Stimulated activated CD4-positive, alpha-beta T cell treated with anti-CD3 and anti-CD28 coated beads, Interleukin-4, amount 100 ng/mL, for 48 hours (primary cell): ENCODE measurements at places on chromosomes 1 and 21.

GRCh38 chr1:64290420-64290819 is 87.0 kb downstream of the UBE2U start:
- no peak for DNase-seq

GRCh38 chr21:43721206-43721605 is 2.3 kb downstream of the PDXK start:
- no peak for DNase-seq

GRCh38 chr21:18030248-18030647 is 211.1 kb upstream of the C21orf91 start:
- DNase-seq: no peak

GRCh38 chr1:229669333-229669732 is 43.3 kb downstream of the URB2 start:
- DNase-seq: no peak

DNA sequence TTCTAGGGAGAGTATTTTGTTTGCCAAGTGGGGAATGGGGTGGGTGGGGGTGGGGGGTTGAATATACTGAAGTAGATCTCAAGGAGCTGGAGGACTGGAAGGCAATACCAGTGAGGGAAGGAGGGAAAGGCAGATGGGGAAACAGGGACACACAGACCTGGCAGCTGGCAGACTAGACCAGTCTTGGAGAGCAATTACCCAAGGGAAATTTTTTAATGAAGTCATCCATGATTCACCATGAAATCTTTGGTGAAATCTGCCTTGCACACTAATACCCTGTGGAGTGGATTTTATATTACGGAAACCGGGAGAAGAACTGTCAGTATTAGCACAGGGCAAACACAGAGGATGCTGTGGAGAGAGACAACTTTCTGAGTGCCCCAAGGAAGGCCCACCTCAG is 29.7 kb upstream of the MARK1 start:
- DNase-seq: no peak

GRCh38 chr1:107141491-107142126 is 770 bp downstream of the NTNG1 start:
- DNase-seq: no peak

DNA sequence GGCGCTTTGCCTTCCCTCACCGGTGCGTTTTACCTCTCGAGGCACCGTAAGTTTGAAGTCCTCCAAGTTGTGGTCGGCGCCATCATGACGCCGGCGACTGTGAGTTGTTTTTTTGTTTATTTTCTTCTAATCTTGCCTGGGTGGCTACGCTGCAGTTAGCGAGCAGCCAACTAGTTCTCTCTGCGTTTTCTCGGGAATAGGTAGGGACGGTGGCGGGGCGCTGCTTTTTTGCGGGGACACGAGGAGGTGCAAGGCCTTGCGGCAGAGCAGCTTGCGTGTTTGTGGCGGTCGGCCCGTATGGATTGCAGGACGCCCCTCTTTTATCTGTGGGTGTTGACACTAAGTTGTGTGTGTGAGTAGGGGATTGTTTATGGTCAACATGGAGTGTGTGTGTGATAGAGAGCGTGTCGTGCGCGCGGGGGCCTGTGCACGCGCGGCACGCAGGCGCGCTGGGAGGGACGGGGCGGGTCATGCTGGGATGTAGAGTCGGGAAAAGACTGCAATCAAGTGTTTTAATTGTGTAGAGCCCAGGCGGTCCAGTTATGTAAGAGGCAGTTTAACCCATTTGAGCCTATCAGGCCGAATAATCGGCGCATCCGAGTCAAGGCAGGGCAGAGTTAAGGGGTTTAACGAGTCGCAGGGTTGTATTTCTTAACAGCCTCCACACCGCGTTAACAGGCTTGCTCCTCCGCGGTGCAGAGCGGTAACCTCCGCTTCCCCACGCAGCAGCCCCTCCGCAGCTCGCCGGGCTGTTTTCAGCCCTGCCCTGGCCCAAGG is 1.2 kb upstream of the NEGR1 start:
- DNase-seq: no peak

GRCh38 chr1:201112173-201112731 is at the start of gene CACNA1S:
CACNA1S (minus strand) TSS chr1:201112426; CDS start chr1:201112339, 87 bp downstream.
- DNase-seq: no peak

- DNase-seq: no peak
Measured at GRCh38 chr1:162627662-162628296, 4.5 kb upstream of the DDR2 start.

GRCh38 chr1:156214024-156214748 is 1.4 kb downstream of the PMF1 start:
- DNase-seq: no peak

- no peak for DNase-seq
Measured at GRCh38 chr1:103517380-103518047, 8.0 kb upstream of the RNPC3 start.

- DNase-seq: no peak
Measured at GRCh38 chr1:153447498-153448170, 12.8 kb downstream of the S100A7 start.

GRCh38 chr1:245571815-245572294 is 417.1 kb downstream of the KIF26B start:
- DNase-seq: no peak

DNA sequence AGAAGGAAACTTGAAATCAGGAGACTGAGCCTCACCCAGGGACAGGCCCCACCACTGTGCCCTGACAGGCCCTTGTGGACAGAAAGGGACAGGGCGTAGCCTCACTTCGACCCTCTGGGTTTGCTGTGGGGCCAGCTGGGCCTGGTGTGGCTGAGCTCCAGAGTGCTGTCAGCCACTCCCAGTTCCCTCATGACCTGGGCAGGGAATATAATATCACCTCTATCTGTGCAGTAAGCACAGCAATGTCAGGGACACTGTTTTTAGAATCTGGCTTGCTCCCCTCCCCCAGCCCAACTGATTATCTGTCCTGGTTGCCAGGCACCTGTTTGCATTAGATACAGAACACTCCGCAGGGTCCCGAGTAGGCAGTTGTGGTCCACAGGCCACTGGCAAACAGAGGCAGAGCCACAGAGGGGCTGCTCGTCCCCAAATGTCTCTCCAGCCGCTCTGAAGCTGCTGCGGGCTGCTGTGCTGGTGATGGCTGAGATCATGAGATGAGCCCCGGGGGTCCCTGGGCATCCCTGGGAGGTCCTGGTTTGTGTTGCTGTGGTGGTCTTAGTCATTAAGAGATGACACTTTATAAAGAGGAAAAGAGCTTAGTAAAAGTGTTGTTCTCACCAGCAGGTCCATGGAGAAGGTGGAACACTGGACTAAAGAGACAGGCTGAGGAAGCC is 51.6 kb downstream of the ETS2 start:
- DNase-seq: no peak

DNA sequence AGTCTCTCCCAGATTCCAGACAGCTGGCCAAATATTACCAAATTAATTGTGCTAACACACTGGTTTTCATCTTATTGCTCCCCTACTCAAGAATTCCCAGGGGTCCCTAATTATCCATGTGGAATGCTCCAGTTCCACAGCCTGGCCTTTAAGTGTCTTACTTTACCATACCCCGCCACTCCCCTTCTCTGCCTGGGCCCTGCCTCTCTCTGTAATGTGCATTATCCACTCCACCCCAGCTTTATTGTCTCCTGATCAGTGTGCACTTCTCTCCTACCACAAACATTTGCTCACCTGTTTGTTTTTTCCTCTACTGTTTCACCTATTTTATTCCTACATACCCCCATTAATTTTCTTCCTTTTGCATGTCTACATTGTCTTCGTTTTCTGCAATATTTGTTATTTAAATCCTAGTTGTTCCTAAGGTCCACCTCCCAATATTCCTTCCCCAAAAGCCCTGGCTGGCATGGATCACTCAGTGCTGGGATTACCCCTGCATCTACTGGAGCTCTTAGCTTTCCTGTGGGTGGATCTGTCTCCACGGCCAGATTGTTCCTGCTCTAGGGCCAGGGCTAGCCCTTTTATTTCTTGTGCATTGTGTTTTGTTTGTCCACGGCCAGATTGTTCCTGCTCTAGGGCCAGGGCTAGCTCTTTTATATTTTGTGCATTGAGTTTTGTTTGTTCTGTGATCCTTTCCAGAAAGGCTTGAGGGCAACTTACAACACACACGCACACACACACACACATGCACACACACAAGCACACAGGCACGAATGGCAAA is 33.4 kb upstream of the ATP1B1 start:
- no peak for DNase-seq

GRCh38 chr1:226533220-226533619 is 15.3 kb upstream of the STUM start:
- no peak for DNase-seq

DNA sequence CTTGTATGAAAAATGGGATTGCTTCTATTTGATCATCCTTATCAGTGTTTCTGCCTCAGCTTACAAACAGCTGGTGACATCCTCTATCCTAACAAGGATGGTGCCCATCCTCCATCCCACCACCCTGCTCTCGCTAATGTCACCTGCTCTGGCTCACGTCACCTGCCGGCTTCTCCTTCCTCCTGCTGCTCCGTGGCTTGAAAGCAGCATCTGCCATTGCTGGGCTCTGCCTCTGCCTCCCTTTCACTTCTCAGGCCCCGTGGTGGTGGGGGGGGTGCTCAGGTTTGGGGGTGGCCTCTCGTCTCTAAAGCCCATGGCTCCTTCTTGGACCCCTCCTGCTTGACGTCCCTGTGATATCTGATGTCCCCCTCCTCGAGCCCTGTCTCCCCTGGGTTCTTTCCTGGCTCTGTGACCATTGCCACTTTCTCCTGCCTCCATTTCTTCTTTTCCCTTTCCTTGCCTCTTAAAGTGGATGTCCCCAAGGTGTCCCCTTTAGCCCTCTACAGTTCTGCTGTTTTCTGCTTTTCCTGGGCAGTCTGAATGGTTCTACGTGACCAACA is 135.5 kb upstream of the ERRFI1 start:
- no peak for DNase-seq

DNA sequence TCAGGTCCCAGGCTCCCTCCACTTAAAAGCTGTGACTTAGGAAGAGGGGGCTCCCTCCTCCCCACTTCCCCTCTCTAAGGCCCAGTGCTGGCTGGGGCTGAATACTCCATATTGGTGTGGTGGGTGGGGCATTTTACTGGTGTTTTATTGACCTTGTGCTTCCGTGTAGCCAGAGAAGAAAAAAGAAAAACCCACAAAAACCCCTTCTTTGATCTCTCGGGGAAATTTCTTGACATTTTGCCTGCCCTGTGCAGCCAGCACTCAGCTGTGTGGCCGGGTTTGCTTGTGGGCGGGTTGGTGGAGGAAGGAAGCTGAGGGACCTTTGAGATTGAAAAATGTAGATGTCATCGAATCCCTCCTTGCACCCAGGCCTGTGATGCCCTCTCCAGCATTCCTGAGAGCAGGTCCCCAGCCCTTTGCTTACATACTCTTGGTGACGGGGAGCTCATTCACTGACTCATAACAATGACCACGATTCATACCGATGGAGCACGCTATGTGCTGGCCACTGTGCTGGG is 24.8 kb downstream of the TNFRSF8 start:
- DNase-seq: no peak

GRCh38 chr1:84991097-84991920 is 5.6 kb downstream of the MCOLN2 start:
- no peak for DNase-seq

DNA sequence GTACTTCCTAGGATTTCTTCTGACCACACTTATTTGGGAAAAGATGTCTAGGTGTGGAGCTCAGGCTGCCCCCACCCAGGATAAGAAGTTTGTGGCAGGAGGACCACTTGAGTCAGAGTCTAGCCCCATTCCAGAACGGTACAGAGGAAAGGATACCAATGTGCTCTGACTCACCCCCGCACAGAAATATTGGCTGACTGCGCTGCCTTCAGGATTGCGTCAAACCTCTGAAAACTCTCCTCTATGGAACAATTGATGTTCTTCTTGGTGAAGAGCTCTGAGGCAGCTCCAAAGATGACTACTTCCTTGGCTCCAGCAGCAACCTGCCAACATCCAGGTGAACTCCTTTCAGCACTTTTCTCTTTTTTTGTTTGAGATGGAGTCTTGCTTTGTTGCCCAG is 11.2 kb downstream of the HMGCL start:
- no peak for DNase-seq

DNA sequence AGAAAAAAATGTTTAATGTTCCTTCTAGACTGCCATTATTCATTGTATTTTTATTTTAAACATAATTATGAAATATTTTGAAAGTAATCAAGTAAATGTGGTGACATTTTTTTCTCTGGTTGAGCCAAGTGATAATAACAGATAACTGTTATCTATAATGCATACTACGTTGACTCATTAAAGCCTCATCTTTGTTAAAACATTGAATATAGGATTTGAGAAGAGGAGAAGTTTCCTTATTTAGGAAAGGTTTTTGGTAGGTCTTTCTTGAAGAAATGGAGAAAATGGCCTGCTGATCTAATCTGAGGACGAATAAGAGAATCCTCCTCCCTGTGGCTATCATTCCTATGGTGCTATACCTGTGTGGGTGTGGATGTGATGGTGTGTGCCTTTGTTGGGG is 89.0 kb downstream of the NFIA start:
- no peak for DNase-seq

GRCh38 chr1:55868026-55868425 is 652.9 kb upstream of the USP24 start:
- no peak for DNase-seq

DNA sequence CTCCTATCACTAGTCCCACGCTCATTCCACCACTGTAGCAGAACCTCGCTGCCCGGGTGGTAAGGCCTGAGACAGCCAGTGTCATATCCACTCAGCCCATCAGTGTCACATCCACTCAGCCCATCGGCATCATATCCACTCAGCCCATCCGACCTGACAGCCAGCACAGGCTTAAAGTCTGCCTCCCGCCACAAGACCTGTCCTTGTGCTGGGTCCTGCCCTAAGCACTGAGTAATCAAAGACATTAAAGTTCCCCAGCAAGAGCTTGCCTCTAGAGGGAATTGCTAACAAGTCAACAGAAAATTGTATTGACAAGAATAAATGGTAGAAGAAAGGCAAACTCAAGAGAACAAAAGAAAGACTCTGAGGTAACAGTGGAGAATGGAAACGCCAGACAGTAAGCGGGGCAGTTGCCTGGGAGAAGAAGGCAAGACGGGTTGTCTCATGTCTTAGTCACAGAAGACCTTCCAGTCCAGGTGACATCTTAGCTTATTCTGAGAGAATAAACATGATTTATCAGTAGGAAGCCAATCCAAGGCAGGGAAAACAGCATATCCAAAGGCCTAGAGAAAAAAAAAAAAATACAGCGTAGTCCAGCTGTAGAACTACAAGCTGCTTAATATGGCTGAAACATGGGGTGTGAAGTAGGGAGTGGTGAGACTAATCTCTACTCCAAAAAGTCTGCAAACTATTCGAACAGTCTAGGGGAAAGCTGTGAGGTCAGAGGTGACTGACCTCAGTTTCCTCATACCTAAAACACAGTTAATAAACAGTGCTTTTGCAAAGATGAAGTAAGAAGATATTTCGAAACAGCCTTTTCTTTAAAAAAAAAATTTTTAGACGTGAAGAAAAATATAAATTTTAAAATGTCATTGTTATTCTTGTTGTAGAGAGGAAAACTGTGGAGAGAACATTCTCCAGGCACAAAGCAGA is 1.1 kb downstream of the ITLN1 start:
- DNase-seq: no peak
